Activated naive CD4-positive, alpha-beta T cell treated with anti-CD3 and anti-CD28 coated beads, Interleukin-2, amount 50 U/mL, for 72 hours (primary cell): ENCODE measurements at places on chromosomes 6 and 20.
A peak's percentile ranks its signal among the peaks of the same experiment; 100 is the strongest.

GRCh38 chr6:19492636-19493405, 344.3 kb upstream of the ID4 start:
- DNase-seq = no peak

GRCh38 chr6:152697634-152698033, at the start of gene MYCT1:
Gene MYCT1 (plus strand): TSS chr6:152697897. CDS start chr6:152697903, 6 bp downstream.
- no peak for DNase-seq

DNA sequence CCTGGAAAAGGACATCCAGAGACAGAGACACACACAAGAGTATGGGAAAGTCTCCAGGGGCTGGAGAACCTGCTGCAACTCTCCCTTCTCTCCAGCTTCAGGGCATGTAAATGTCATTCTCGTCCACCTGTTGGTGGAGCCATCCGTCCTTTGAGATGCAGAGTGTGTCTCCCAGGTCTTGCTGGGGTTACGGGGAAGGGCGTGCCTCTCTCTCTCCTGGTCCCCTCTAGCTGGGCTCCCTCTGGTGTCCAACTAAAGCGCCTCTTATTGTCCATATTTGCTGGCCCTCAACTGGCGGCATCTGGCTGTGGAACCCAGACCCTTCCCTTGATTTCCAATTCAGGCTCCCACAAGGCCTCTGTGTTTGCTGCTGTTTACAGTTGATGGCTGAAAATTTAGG, 244.1 kb downstream of the BMP7 start:
- DNase-seq = no peak

GRCh38 chr6:52576392-52577021, 353 bp downstream of the TRAM2 start:
- DNase-seq = peak; percentile 77

- DNase-seq = no peak
Observed at GRCh38 chr6:83365931-83366330, 64.9 kb downstream of the ME1 start.

DNA sequence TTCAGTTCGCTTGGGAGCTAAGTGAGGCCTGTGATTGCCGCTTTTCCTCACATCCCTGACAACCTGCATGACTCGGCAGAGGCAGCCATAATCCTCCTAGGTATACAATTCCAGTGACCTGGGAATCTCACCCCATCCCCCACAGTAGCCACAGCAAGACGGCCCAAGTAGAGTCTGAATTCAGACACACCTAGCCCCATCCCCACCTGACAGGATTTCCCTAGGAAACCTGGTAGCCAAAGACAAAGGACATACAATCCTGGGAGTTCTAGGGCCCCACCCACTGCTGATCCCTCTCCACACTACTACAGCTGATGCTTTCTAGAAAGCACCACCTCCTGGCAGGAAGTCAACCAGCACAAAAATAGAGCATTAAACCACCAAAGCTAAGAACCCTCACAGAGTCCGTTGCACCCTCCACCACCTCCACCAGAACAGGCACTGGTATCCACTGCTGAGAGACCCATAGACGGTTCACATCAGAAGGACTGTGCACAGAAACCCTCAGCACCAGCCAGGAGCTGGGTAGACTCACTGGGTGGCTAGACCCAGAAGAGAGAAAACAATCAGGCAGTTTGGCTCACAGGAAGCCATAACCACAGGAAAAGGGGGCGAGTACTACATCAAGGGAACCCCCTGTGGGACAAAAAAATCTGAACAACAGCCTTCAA, 17.9 kb upstream of the RUNX2 start:
- no peak for DNase-seq

DNA sequence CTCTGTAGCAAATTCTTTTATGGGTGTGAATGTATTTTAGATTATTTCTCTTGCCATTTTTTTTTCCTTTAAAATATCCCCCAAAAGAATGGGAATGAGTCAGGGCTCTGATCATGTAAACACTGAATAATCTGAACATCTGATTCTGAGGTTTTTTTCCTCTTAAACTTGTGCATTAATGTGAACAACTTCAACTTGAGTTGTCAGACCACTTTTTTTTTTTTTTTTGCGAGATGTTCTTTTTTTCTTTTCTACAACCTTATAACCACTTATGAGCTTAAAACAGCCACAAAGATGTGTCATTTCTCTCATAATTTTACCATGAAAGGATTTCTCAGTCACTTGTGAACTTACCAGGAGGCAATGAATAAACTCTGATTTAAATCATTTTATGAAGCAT, 85.3 kb downstream of the TBC1D7 start:
- DNase-seq = no peak
